ENCODE measurements at places on chromosomes 16 and 17.

GRCh38 chr16:49580751-49581303 is 207.2 kb downstream of the C16orf78 start:
- no peak for DNase-seq

DNA sequence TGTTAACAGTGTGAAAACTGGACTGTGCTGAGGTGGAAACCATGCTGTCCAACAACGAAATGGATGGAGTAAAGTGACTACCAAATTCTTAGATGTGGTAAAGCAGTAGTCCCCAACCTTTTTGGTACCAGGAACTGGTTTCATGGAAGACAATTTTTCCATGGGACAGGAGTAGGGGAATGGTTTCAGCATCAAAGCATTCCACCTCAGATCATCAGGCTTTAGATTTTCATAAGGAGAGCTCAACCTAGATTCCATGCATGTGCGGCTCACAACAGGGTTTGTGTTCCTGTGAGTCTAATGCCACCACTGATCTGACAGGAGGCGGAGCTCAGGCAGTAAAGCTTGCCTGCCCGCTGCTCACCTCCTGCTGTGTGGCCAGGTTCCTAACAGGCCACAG is 11.5 kb downstream of the SLX4 start:
- DNase-seq = no peak

DNA sequence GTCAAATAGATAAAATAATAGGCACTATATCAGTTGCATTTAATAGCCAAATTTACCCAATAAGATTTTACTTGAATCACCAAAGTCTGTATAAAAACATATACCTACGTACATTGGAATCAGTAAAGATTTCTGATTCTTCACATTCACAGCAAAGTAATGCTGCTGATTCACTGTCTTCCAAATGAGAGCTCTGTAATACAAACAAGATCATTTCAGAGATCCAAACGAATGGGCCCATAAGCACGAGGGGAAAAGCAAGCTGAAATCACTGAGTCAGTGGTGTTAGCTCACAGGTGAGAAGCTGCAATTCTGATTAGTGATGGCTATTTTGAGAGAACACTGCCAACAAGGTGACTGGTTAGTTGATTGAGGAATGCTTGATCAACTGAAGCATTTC is 81.3 kb downstream of the SSH2 start:
- DNase-seq = no peak

GRCh38 chr16:82995924-82996441 is 369.2 kb downstream of the CDH13 start:
- DNase-seq = no peak

GRCh38 chr16:20763461-20764232 is at the start of gene ACSM3:
Gene ACSM3, plus strand, starts transcription at chr16:20764014. Its CDS starts 6,021 bp downstream, at chr16:20770035.
- DNase-seq = peak; percentile 20

DNA sequence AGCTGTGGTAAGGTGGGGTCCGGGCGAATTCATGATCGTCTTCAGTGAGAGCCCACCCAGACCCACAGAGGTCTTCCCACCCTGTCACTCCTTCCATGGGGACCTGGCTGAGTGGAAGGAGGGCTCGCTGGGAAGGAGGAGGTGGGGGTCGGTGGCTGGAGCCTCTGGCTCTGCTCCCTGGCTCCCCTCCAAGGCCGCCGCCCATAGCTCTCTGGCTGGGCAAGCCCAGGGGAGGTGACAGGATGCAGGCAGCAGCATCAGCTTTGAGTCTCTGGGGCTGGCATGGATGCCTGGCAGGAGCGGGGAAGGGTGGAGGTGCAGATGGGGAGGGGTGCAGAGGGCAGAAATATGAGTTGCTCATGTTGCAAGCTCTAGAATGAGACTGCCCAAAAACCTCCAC is 147.0 kb downstream of the ENGASE start:
- no peak for DNase-seq

GRCh38 chr17:80885947-80886582 is 105.6 kb upstream of the CHMP6 start:
- DNase-seq = no peak

- DNase-seq = no peak
Observed at GRCh38 chr17:31786796-31787481, 72.1 kb downstream of the COPRS start.

DNA sequence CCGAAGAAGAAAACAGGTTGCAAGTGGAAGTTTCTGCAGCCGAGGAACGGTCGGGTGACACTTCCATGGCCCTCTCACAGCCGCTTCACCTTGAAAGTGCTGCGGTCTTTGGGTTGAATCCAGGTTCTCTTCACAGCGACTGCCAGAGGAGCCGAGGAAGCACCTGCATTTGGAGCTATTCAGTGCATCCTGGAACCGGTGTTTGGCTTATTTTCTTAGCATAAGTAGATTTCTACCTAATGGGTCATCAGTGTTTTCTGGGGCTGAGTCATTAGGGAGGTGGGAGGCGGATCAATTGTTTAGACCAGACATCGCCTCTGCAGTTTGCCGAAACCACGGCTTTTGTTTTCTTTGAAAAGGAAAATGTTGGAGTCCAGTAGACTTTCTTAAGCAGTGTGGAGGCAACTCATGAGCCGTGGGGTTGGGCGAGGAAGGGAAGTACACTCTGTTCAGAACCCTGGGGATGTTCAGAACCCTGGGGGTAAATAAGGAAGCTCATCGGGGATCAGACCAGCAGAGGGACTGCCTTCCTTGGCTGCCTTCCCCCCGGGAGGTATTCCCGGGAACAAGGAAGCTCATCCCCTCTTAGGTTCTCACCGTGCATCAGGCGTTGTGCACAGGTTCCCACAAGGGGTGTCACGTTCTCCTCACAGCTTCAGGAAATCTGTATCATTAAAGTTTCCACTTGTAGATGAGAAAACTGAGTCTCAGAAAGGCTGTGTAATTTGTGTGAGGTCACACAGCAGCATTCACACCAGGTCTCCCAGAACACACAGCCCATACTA is 361.5 kb downstream of the SNX29 start:
- DNase-seq = no peak

DNA sequence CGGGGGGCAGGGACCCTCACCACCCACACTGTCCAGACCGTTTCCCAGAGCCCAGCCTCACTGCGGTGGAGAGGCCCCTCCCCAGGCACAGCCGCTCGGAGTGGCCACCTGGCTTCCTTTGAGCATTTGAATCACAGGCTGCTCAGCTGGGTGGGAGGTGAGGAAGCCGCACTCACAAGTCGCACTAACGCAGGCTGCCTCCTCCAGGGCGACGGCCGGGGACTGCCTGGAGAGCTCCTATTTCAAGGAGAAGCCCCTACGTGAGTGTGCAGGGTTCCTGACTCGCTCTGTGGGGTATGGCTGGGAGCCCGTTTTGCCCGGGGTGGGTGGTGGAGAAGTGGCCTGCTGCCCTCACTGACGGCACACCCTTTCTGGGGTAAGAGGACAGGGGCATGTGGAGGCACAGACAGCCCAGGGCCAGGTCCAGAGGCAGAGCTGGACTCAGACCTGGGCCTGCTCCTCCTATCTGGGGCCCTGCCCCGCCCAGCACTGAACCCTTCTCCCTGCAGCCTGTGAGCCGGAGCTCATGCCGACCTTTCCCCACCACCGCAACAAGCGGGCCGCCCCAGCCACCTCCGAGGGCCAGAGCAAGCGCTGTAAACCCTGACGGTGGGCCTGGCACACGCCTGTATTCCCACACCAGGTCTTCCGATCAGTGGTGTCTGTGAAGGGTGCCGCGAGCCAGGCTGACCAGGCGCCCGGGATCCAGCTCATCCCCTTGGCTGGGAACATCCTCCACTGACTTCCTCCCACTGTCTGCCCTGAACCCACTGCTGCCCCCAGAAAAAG is 6.2 kb downstream of the SPATA2L start:
- DNase-seq = no peak

DNA sequence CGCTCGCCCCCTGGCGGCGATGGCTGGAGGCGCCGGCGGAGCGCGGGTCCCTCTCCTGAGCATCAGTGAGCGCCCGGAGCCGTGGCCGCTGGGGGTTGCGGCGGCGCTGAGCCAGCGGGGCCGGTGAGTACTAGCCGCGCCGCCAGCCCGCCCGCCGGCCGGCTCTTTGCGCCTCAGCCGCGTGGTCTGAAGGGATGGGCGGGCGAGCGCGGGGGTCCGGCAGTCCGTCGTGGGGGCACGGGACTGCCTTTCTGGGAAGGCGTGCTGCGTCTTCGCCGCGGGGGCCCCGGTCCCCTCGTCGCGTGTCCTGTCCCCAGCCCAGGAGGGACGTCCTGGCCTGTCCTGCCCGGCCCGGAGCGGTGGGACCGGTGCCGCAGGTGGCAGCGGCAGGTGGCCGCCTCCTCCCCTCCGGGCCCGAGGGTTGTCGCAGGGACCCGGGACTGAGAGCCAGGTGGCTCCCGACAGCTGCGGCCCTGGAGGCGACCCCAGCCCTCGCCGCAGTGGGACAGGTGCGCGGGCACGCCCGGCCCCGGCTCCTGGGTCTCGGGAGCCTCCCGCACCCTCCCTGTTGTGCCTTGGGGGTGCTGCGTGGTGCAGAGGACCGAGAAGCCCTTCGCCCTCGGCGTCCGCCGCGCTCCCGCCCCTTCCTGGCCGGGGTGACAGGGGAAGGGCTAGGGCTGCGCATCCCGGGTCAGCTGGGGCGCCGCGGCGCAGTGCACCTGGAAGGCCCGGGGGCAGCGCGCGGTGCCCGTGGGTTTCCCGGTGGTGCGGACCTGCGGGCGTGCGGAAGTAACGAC is at the start of gene SPECC1:
Gene SPECC1, plus strand, starts transcription at position 58 of the 797 bp plus-strand sequence. CDS start 87,293 bp downstream, outside the sequence.
- DNase-seq = peak; percentile 64

DNA sequence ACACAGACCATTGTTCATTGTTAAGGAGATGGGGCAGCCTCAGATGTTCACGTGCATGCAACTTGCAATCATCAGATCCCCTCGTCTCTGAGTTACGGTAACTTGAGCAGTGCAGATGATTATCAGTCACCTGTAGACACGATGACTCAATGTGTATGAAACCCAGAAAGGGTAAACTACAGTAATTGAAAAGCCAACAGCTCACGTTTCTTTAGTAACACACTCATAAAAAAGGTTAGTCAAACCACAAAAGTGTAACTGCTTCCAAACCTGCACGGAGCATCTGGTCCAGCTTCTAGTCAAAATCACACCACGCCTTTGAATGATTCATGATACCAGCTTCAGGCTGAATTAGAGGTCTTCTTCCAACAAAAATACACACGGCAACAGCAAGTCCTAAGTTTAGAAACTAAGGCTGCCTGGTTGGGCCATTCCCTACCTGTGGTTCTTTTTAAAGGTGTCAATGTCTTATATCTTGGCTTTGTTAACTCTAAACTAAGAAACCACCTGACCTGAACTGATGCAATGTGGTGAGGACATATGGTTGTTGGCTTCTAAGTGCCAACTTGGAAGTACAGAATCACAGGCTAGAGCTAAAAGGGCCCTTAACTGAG is 32.3 kb downstream of the GRB7 start:
- no peak for DNase-seq

DNA sequence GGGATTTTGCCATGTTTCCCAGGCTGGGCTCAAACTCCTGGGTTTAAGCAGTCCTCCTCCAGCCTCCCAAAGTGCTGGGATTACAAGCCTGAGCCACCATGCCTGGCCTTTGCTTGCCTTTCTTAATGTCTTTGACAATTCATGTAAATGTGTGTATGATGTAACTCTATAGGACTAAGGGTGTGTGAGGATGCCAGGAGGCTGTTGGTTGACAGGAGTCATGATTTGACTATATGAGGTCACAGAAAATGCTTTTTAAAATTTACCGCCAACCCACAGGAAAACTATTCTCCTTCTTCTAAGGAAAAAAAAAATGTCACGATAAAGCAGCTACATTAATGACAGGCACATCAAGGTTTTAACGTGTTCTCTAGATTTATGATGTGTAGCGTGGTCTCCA is 118.8 kb downstream of the WWOX start:
- DNase-seq = no peak

DNA sequence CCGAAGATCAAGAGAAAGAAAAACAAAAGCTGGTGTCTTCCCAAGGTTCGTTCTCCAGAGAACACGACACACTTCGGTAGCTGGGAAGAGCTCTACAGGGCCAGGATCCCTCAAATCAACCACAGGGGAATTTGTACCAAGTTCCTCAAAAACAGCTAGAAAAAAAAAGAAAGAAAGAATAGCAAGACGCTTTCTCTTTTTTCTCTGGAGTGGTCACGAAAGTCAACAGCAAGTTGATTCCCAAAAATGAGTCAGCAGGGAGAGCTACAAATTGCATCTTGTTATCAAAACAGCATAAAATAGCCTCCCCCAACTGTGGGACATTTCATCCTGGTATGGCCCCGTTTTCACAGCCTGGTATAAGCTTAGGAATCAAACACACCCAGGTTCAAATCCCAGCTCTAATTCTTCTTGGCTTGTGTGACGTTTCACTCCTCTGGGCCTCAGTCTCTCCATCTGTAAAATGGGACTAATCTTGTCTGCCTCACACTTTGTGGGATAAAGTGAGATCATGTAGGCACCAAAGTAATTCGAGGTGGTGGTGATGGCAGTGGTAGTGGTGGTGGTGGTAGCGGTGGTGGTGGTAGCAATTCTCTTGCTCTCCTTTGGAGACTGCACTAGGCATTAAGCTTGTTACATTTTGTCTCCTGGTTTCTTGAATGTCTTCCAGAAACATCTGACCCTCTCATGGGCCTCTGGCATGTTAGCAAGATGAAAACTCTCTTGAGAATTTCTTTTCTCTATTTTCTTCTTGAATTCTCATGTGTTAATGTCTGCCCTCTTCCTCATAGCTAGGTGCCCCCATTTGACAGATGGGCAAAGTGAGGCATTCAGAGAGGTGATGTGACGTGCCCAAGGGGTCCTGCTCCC is 988 bp upstream of the IL21R start:
- no peak for DNase-seq

DNA sequence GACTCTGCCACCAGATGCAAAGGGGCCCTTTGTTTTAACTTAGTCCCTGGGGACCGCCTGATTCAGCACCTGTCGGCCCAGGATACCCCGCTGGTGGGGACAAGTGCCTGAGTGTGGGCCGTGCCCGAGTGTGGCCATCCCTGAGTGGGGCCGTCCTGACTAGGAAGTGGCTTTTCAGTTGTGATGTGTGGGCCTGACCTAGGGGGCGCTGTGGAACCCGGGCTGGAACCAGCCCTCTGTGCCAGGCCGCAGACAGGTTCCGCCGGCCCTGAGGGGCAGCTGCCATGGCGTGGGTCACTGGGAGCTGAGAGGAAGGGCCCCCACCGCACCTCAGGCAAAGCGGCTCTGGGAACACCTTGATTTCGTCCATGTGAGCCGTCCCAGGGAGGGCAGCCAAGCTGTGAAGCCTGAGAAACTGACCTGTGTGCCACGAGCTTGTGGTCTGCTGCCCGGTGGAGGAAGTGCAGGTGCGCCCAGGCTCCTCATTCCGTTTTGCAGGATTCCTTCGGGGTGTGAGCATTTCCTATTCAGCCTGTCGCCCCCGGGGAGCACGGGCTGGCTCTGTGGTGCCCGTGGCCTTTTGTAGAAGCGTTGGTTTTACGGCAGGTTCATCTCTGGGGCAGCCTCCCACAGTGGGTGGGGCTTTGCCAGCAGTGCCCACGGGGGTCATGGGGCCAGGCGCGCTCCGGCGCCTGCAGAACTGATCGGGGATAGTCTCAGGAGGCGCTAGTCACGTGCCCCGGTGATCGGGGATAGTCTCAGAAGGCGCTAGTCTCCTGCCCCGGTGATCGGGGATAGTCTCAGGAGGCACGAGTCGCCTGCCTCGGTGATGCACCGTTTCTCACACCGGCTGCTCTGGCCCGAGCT is 5.3 kb downstream of the RPL13 start:
- no peak for DNase-seq

- DNase-seq = no peak
Observed at GRCh38 chr17:42018339-42018738, 1.1 kb upstream of the DNAJC7 start.

GRCh38 chr17:10739386-10739785 is 9.6 kb upstream of the TMEM220 start:
- no peak for DNase-seq
